ENCODE measurements at places on chromosomes 2 and 18.
A peak's percentile ranks its signal among the peaks of the same experiment; 100 is the strongest.

GRCh38 chr2:223488814-223489213 is 113.3 kb downstream of the SCG2 start:
- DNase-seq, result no peak

GRCh38 chr2:96869281-96869821 is 529 bp downstream of the SEMA4C start:
- no peak for DNase-seq

GRCh38 chr2:129366263-129366662 is 613.2 kb upstream of the RAB6C start:
- DNase-seq, result no peak

- DNase-seq, result no peak
Observed at GRCh38 chr2:136065907-136066306, 52.0 kb downstream of the CXCR4 start.

- DNase-seq, result no peak
Observed at GRCh38 chr2:151102226-151102625, 159.4 kb downstream of the RBM43 start.

DNA sequence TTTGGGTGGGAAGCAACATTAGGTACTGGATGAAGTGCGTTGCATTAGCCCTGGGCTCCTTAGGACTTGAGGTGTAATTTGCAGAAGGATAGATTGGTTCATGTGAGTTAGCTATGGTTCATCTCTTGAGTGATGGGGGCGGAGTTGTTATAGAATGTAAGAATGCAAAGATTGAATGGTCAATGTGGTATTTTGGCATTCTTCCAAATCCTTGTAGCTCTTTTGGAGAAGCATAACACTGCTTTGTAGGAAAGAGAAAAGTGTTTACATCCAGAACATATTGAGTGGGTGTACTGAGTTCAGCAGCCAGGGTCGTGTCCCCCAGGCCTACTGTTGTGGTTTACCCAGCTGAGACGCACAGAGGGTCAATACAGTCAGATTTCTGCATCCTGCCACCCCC is 173.5 kb downstream of the FMNL2 start:
- no peak for DNase-seq

- no peak for DNase-seq
Observed at GRCh38 chr2:121532894-121533293, 2.2 kb downstream of the RNU4ATAC start.

DNA sequence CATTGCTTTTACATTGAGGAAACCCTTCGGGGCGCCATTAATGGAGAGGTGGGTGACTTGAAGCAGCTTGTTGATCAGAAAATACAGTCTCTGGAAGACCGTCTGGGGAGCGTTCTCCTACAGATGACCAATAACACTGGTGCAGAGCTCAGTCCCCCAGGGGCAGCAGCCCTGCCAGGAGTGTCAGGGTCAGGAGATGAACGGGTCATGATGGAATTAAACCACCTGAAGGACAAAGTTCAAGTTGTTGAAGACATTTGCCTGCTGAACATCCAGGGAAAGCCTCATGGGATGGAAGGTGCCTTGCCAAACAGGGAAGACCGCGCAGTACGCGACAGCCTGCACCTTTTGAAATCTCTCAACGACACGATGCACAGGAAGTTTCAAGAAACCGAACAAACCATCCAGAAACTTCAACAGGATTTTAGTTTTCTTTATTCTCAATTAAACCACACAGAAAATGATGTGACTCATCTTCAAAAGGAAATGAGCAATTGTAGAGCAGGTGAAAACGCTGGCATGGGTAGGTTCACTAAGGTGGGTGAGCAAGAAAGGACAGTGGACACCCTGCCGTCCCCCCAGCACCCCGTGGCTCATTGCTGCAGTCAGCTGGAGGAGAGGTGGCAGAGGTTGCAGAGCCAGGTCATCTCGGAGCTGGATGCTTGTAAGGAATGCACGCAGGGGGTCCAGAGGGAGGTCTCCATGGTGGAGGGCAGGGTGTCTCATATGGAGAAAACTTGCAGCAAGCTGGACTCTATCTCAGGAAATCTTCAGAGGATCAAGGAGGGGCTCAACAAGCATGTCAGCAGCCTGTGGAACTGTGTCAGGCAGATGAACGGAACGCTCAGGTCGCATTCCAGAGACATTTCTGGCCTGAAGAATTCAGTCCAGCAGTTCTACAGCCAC is 45.0 kb downstream of the EMILIN2 start:
- peak; percentile 41 for DNase-seq

DNA sequence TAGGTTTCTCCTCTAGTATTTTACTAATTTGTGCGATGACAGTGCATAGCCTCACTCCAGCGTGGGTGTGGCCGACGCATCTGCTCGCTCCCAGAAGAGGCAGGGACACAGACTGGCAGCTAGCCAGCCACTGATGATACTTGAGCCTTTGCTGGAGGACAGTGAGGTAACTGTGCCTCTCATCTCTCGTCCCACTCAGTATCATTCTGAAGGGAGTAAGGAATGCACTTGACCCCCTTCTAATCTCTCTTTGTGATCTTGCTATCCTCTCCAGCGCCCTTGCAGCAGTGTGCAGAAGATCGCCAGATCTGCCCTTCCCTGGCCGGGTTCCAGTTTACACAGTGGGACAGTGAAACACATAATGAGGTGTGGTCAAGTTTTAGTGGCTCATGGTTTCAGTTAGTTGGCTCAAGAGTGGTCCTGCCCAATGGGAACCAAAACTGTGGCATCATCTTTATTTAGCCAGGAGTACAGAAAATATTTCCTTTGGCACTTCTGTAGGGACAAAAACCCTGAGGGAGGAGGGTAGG is 17.5 kb downstream of the NCAPH start:
- no peak for DNase-seq

- no peak for DNase-seq
Observed at GRCh38 chr2:101305035-101305434, 3.5 kb downstream of the RNF149 start.

DNA sequence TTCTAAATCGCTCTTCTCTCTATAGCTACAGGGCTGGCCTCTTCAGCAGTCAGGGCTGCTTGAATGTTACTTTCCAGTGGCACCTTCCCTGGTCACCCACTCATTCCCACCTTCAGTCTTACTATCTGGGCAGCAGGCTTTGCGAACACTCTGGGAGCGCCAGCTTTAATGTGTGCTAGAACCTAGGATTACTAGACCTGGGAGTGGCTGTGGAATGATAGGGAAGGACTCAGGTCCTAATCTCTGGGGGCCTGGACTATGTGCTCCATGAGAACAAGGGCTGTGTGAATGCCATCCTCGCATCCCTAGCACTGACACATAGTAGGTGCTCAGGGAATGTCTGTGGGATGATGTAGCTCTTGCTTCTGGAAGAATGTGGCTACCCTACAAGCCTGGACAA is 57.6 kb downstream of the BCL2L11 start:
- DNase-seq, result no peak

DNA sequence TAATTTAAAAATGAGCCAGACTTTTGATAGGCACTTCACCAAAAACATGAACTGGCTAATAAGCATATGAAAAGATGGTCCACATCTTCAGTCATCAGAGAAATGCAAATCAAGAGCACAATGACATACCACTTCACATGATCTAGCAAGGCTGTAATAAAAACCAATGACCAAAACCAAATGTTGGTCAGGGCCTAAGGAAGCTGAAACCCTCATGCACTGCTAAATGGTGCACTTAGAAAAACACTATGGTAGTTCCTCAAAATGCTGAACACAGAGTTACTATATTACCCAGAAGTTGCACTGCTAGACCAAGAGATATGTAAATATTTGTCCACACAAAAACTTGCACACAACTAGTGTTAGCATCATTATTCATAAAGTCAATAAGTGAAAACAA is 504.9 kb upstream of the SOX11 start:
- DNase-seq, result no peak

DNA sequence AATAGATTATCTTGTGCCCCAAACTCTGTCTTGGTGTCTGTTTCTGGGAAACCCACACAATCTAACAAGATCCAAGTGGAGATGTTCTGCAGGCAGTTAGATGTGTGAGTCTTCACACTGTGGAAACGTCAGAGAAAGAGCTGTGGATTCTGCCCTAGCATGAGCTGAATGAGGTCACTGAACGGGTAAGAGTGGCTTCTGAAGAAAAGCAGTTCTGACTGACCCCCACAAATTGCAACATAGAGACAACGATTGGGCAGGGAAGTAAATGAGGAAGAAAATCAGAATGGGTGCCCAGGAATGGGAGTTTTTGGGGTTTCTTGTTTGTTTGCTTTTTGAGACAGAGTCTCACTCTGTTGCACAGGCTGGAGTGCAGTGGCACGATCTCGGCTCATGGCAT is 12.9 kb upstream of the RPL37A start:
- no peak for DNase-seq

DNA sequence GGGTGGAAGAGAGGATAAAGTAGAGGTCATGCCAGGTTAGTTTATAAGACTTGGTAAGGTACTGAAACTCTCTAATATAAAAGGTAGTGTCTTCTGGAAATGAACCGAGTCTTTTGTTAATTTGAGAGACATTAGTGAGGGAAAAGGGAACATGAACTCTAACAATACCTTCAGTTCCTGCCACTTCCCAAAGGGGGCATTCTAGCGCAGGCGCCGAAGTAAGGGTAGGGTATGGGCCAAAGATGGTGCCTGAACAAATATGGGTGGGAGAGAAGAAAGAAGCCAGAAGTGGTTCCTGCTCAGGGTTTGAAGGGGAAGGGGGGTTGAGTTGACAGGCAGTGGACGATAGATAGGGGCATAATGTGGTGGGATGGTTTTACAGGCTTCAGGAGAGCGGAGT is 10.1 kb upstream of the REG1B start:
- DNase-seq, result no peak

GRCh38 chr2:123528996-123529707 is 495.9 kb upstream of the CNTNAP5 start:
- no peak for DNase-seq

DNA sequence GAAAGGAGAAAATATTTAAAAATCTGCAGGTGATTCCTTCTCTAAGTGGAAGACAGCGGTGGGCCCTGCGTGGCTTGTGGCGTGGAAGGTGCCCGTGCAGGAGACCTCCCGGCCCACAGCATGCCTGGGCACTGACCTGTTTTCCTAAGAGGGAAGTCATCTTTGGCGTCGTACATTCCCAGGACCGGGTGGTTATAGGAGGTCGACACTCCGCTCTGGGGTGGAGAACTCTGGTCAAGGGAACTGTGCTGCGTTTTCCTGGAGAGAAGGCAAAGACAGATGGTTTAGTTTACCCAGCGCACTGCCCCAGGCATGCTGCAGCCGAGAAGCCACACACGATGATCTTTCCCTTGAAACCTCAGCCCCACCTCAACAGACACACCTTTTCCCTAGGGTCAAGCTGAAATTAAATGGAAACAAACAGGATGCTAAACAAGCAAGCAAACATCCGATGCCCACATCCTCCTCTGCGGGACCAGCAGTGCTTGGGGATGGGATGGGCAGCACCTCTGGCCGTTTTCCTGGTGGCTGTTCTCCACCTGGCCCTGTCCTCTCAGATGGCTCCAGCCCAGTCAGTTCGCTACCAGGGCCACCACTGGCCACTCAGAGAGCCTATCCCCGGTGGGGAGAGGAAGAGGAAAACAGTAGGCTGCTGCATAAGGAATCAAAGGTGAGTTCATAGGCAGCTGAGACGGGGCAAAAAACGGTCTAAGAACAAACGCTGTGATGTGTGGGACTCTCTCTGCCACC is 244.1 kb downstream of the HDAC4 start:
- DNase-seq, result no peak

DNA sequence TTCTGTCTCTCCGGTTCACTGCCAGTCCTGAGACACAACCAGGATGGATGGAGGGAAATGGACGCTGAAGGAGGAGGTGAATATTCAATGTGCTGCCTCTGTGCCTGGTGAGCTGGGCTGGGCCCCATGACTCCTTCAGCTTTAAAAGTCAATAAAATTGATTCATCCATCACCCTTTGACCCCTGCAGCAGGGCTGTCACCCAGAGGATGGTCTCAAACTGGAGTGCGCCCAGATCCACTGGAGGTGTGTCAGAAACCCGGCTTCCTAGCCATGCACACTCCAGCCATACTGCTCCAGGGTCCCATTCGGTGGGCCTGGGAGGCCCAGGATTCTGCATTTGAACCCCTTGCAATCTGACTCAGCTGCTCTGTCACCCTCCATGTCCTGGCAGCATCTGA is 94.1 kb upstream of the BOD1L2 start:
- DNase-seq, result no peak

DNA sequence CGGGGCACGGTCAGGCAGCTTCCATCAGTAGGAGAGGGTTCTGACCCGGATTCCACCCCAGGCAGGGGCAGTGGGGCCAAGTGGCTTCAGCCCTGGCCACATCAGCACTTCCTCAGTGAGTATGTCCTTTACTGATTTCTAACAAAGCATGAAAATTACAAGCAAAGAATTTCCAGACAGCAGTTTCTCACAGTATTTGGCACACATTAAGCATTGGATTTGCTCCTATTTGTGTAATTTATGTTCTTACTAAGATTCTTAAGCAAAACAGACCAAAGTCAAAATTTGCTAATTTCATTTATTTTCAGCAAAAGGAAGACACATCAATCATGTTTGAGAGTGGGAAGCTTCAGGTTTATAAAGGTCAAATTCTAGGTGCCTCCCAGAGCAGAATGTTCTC is 73.3 kb upstream of the NFATC1 start:
- no peak for DNase-seq

DNA sequence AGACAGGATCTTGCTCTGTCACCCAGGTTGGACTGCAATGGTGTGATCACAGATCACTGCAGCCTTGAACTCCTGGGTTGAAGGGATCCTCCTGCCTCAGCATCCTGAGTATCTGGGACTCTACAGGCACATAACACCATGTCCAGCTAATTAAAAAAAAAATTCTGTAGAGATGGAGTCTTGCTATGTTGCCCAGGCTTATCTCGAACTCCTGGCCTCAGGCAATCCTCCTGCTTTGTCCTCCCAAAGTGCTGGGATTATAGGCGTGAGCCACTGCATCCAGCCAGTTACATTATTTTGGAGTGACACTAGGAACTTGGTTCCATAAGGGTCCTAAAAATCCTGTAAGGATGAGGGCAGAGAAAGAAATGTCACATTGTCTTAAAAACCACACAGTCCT is 89.1 kb upstream of the ZFP36L2 start:
- no peak for DNase-seq

DNA sequence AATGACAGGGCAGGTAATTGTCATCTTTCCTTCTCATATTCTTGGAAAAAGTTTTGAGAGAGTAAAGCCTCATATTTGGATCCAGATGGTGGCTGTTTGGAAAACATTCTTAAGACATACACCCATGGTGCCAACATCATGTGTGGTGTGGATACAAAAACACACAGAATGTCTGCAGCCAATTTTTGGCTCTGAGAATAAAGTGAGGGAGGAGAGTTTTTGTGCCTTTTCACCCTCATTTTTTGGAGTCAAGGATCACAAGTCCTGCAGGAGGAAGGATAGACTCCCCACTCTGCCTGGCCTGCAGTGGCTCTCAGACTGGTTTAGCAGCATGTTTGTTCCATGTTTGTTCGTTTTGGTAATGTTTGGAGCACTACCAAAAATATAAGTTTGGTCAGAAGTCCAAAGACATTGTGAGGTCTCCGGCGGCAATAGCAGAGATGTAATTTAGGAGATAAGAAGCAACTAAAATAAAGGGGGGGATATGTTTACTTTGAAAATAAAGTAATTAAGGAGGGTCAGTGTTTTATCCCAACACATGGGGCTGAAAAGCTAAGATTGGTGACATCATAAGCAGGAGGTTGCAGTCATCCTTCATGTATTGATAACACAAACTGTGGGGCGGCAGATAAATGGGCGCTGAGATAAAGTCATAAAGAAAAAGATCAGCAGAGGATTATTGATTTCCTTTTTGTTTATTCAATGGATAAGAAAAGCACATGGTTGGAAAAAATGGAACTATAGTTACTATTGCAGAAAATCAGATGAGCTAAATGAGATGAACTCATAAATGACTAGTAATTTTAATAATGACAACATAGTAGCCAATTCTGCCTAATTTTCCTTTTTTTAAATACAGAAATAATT is 655 bp downstream of the NOSTRIN start:
- no peak for DNase-seq
